ENCODE measurements at places on chromosomes 1 and 21.

GRCh38 chr1:30805304-30806003 is 47.9 kb upstream of the LAPTM5 start:
- DNase-seq = no peak

DNA sequence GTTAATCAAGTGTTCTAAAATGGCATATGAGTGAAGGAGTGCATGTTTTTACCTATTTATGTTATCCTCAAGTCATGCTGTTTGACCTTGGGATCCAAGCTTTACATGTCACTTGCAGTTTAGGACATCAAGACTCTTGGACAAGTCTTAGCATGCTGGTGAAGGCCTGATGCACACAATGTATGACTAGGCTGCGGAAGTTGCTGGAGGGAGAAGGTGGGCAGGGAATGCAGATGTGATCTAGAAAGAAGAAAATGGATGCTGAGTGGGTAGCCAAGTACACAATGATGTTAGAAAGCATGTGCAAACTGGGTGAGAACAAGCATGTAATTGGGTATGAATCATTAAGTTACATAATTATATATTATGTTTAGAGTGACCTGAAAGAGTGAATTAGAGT is 301.8 kb downstream of the BRINP2 start:
- no peak for DNase-seq

DNA sequence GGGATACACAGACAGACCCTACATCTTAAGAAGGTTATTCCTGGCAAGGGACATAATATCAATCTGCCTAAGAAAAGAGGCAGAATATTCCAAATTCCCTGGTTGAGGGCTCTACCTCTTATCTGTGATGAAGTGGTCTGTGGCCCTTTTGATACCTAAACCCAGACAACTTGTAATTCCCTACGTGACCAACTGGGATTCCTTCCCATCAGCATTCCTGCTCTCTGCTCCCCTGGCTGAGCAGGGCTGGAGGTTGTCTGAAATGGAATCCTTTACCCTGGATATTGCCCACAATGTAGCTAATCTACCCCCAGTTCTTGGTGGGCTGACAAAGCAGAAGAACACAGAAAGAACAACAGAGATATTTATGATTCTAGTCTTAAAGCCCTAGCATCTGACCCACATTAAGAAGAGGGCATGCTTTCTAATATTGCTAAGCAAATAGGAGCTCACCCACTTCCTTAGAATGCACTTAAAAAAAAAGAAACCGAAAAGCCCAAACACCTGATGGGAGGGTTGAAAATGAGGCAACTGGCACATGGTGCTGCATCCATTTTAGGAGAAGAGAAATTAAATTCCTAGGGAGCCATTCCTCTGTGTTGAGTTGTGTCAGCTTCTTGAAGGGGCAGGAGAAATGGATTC is 36.8 kb downstream of the GADD45A start:
- no peak for DNase-seq

DNA sequence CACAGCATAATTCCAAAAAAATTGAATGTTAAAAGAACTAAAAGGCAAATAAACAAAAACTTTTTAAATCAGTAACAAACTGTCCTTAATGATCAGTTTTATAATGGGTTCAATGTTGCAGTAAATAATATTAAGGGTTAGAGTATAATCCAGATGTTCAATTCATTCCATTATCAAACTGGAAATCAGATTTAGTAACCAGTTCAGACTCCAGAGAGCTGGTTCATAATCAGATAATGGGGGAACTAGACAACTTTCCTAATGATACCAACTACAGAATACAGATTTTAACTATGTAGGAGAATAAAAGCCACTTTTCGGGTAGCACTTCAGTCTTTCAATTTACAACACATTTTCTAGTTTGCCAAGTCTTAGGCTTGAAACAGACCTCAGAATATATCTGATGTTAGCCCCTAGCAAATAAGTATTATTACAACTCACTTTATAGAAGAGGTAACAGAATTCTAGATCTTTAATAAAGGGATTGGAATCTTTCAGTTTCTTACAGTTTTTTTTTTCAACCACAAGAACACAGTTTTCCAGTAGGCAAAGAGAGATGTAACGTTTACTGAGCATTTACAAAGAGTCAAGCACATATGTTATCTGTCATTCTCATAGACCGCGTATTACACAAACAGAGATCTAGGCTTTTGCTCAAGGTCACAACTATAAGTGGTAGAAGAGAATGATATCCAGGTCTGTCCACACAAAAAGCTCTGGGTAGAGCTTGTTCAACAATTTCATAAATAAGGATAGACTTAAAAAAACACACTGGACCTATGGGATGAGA is 1.9 kb upstream of the DCAF6 start:
- no peak for DNase-seq

DNA sequence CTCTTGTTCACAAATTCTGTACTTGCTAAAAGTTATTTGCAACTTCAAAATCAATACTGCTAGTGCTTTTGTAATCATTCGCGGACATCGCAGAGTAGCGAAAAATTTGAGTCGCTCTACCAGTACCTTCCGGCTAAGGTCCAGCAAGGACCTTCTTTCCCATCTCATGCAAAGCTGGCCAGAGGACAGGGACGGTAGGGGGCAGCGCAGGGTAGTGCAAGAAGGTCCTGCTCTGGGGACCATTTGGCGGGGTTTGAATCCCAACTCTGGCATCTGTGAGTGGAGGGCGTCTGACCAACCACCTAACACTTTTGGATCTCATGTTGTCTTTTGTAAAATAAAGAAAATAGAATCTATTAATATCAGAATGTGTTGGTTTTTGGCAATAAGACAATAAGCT is 258.3 kb downstream of the SPATA17 start:
- no peak for DNase-seq

- no peak for DNase-seq
Measured at GRCh38 chr1:87647430-87648177, 318.9 kb downstream of the LMO4 start.

DNA sequence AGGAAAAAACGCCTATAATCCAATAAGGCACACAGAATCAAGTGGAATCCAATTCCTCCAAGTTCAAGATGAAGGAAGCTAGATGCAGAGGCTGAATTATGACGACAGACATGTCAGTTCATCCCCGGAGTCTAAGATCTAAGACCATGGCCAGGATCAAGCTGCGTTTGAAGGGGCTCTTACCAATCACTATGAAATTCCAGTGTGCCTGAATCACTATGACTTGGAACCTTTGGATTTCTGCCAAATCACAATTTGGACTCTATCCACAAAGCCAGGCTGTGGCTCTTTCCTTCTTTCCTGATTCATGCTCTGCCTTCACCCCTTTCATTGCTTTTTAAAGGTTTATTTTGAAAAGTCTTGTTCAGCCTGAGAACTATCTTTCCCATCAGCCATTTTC is 17.1 kb downstream of the OLIG2 start:
- DNase-seq = no peak

- no peak for DNase-seq
Measured at GRCh38 chr1:11525516-11525915, 46.6 kb downstream of the DISP3 start.

DNA sequence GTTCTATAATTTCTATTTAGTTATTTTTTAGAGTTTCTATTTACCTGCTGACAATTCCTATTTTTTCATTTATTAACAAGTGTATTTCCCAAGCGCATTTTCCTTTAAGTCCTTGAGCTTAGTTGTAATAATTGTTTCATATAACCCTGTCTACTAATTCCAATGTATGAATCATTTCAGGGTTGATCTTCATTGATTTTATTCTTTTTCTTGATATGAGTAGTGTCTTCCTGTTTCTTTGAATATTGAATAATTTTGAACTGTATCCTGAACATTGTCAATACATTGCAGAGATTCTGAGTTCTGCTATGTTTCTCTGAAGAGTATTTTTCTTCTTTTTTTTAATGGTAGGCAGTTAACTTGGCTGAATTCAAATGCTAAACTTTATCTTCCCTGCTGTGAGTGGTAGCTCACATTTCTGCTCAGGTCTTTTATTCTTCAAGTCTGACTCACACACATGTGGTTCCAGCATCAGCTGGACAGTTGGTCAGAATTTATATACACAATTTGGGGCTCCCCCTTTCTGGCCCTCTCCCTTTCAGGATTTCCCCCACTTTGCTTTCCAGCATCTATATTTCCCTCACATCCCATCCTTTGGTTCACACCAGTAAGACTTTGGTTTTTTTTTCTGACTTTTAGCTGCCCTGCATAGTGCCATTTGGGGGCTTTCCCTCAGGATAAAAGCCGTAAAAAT is 54.4 kb upstream of the WDR26 start:
- no peak for DNase-seq

DNA sequence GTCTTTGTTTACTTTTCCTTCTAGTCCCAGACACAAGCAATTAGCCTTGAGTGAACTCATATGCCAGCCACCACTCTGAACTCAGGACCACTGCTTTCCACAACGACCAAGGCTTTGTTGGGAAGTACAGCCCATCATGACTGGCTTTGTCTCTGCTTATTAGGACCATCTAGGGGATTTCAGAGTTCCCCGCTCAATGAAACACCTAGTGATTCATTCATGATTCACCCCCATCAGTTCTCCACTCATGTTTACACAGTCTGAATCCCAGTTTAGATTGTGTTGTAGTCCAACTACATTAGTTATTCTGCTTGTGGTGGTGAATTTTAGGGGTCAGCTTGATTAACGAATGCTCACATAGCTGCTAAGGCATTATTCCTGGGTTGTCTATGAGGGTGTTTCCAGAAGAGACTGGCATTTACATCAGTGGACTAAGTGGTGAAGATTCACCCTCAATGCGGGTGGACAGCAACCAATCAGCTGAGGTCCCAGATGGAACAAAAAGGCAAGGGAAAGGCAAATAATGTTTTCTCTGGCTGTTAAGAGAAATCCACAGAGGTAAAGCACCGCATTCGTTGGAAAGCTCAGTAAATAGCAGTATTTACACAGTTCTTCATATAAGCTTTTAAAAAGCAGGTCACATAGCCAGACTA is 122.7 kb downstream of the RGS21 start:
- DNase-seq = no peak

- DNase-seq = no peak
Measured at GRCh38 chr1:157335056-157335455, 196.9 kb upstream of the ETV3 start.

DNA sequence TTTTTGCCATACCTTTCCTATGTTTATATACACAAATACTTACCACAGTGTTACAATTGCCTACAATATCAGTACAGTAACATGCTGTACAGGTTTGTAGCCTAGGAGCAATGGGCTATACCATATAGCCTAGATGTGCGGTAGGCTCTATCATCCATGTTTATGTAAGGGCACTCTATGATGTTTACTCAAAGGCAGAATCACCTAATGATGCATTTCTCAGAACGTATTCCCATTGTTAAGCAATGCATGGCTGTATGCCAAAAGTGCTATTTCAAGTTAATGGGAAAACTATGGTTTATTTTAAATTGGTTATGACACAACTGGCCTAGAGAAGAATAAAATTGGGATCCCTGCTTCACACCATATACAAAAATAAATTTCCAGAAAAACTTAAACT is 36.9 kb upstream of the DISP1 start:
- no peak for DNase-seq

- DNase-seq = no peak
Measured at GRCh38 chr1:218383681-218384080, 38.5 kb downstream of the TGFB2 start.

DNA sequence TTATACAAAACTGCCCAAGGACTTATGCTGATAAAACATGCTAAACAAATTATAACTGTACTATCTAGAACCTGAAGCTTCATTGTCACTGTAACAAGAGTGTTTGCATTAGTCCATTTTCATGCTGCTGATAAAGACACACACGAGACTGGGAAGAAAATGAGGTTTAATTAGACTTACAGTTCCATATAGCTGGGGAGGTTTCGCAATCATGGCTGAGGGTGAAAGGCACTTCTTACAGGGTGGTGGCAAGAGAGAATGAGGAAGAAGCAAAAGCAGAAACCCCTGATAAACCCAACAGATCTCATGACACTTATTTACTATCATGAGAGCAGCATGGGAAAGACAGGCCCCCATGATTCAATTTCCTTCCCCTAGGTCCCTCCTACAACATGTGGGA is 100.4 kb downstream of the SPATA6 start:
- DNase-seq = no peak

- DNase-seq = no peak
Measured at GRCh38 chr1:245488346-245489129, 333.8 kb downstream of the KIF26B start.

DNA sequence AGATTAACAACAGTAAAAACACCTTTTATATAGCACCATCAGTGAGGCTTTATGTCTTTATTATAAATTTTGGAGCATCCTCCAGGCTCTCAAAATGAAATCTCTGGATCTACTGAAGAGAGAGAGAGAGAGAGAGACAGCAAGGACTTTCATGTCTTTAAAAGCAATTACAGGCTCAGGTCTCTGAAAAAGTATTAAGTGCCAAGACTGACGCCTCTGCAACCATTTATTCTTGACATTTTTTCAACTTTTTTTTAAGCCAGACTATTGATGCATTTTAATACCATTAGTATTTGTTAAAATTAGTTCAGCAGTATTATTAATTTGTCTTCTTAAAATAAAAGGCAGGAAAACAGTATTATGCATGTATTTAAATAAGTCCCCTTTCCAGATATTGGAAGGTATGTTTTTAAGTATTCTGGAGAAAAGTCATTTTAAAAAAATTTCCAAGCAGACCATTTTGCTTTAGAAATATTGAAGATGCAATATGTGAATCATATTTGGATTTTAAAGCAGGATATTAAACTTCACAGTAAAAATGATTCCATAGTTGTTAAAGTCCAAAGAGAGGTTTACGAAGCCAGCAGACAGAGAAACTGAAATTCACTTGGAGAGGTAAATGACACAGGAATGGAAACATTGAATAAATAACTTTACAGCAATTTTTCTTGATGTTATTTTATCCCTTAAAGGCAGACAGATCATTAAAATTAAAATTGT is 35.4 kb upstream of the APOBEC4 start:
- no peak for DNase-seq

DNA sequence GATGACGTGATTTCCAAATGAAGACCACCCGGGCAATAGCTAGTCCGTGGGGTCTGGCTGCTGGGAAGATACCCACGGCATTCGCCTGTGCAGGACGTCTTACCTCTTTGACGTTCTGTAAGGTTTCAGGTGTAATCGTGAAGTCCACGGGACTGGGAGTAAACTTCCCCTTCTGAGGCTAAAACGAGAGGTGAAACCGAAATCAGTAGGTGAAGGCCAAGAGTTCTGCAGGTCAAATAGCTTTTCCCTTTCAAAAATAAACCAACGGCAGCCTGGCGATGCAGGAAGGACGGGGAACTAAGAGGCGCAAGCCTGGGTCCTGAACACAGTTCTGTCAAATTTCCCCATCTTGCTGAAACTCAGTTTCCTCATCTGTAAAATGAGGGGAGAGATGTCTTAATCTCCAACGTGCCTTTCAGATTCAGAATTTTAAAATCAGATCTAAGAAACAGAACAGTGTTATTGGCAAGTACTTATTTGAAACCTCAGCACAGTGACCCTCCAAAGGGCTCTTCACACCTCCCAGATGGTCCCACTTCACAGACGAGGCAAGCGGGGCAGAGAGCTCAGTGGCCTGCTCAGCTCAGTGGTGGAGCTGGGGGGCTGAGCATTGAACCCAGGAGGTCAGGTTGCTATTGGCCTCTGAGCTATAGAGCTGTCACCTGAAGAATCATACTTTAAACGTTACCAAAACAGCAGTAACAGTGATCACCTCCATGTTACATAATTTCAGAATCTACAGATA is 34.7 kb downstream of the VPS26C start:
- no peak for DNase-seq

- no peak for DNase-seq
Measured at GRCh38 chr21:37766129-37766528, 150.1 kb downstream of the KCNJ6 start.

All from CD4-positive, alpha-beta T cell treated with Interleukin-6 at 100 ng/mL for 8 hours (primary cell).